T-cell (primary cell): ENCODE measurements at places on chromosomes 13 and 19.

- DNase-seq: no peak
Observed at GRCh38 chr13:60642552-60642951, 245.5 kb downstream of the TDRD3 start.

DNA sequence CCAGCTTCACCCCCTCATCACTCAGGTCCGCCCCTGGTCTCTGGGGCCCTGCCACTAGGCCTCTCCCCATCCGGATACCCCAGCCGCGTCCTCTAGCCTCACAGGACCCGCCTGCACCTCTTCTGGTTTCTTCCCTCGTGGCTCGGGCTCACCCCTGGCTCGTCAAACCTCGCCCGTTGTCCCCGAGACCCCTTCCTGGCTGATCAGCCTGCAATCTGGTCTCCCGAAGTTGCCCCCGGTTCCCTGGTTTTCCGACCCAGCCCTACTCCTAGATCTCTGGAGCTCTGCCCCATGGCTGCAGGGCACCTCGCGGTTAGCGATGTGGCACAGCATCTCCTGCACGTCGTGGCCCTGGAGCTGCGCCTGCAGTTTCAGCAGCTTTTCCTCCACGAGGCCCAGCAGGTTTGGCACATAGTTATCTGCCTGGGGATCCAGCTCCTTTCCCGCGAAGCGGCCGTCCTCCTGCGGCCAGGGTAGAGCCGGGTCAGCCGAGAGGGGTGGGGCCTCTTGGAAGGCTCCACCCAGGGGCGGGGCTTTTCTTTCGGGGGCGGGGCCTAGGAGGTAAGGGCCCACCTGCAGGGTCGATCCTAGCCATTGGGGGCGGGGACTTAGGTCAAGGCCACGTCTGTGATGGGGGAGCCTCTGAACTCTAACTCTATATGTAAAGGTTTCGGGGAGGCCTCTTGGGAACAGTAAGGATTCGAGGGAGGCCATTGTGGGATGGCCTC lies 2.4 kb upstream of the RGL3 start:
- peak; percentile 38 for DNase-seq

- DNase-seq: no peak
Observed at GRCh38 chr13:94239135-94239534, 240.3 kb downstream of the DCT start.

- DNase-seq: no peak
Observed at GRCh38 chr13:52428295-52428694, 22.1 kb downstream of the VPS36 start.

GRCh38 chr19:3098141-3098514 lies 4.0 kb downstream of the GNA11 start:
- DNase-seq: no peak

GRCh38 chr19:6273701-6274601 lies 5.8 kb downstream of the MLLT1 start:
- no peak for DNase-seq

DNA sequence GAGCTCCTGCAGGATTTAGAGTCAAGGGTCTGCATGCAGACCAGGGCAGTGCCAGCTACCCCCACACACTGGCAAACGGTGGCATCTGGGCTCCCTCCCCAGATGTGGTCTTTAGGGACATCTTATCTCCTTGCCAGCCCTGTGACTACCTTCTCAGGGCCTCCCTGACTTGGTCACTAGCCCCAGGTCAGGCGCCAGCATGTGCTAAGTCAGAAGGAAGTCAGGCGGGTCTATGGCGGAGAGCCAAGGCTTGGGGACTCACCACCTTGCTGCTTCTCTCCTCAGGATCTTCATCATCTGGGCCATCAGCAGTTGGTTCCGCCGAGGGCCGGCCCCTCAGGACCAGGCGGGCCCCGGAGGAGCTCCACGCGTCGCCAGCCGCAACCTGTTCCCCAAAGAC lies 17.6 kb downstream of the CLPTM1 start:
- DNase-seq: no peak

- no peak for DNase-seq
Observed at GRCh38 chr13:76937281-76937820, 11.0 kb upstream of the ACOD1 start.

- no peak for DNase-seq
Observed at GRCh38 chr13:81738364-81738763, 1397.4 kb upstream of the SPRY2 start.

DNA sequence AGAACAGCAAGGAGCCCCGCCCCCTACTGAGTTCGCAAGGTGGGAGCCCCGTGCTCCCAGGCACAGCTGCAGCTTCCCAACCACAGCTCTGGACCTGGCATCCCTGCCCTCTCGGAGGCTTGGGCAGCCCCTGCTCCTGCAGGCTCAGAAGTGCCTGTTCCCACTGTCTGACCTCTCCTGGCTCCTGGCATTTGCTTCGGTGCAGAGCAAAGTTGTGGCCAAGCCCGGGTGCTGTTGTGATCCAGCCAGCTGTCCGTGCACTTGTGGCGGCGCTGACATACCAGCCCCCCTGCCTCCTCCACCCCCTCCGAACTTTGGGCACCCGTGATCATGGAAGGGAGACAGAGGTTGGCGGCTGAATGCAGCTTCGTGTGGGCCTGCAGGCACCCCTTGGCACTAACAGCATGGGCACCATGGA lies 1386.8 kb downstream of the PCDH9 start:
- no peak for DNase-seq

DNA sequence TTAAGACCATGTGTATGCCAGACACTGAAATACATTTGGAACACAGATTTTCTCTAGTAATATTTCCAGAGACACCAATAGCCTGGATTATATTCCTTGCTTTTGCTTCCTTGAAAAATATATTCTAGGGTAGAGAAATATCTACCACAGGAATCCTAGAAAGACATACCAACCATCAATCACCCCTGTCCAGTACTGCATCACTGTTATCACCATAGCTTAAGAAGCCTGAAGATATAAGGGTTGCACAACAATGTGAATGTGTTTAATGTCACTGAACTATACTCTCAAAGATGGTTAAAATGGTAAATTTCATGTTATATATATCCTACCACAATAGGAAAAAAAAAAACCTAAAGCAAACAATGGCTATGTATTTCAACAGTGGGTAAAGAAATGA lies 163.6 kb downstream of the DIAPH3 start:
- no peak for DNase-seq

DNA sequence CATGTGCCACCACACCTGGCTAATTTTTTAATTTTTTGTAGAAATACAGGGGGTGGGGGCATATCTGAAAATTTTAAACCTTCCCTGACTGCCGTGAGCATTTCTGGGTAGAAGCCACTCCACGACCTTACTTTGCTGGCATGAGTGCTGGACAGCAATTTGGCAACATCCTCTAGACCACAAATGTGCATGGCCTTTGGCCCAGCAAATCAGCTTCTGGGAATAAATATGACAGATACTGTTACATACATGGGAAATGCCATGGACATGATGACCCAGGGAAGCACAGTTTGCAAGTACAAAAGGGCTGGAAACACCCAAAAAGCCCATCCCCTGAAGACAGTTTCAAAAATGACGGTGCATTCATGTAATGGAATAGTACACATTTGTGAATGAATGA lies 3.2 kb upstream of the PVR start:
- DNase-seq: no peak

- DNase-seq: no peak
Observed at GRCh38 chr19:17778251-17778967, 16.5 kb upstream of the B3GNT3 start.

DNA sequence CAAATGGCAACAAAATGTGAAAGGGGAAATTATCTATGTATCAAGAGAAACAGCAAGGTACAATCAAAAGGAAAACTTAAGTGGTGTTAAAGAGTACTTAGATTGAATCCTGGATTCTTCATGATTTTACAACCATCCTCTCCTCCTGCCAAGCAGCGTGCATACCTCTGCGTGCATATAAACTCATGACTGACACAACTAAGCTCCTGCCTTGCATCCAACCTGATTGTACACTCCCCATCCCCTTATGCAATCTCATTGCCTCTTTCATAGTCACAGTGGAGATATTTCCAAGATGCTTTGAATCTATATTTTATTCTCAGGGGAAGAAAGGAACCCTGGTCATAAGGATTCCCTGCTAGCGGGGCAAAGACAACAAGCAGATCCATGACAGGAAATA lies 499.9 kb downstream of the KCTD12 start:
- no peak for DNase-seq

GRCh38 chr13:91058066-91058465 lies 289.4 kb upstream of the MIR17HG start:
- no peak for DNase-seq

DNA sequence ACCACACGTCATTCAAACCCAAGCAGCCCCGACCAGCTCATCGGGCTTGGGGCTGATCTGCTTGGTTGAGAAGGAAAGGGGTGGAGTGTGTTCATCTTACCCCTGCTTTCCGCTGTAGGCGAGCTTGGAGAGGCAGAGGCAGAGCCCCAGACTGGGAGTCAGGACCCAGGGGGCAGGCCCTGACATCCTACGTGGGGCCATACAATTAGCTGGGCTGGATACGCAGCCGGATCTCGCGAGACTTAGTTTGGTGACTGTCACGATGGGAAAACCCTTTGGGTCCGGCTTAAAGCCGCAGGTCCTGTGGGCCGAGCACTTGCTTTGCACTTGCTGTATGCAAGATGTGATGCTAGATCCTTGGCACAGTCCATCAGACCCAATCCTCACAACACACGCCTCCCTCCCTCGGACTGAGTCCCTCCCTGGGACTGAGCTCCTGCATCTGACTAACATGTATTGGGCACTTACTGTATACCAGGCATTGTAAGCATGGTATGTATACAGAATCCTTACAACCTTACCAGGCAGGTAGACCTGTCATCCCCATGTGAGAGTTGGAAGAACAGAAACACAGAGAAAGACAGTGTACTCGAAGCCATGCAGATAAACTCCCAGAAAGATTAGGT lies 3.7 kb downstream of the CEACAM16 start:
- DNase-seq: no peak
